Fibroblast of the aortic adventitia (primary cell): ENCODE measurements at places on chromosomes 6 and 20. TPM values are rescaled to one million over a fixed set of nuclear protein-coding genes. Genes with fewer than 3 reads are reported as not detected.

The MARCKS gene
- 122 and 144 TPM in 2 replicates for total RNA-seq

The BPIFB1 gene
- total RNA-seq: not detected in 2 replicates

The TDRD6 gene
- 0.18 and 1.8 TPM in 2 replicates for total RNA-seq

DNA sequence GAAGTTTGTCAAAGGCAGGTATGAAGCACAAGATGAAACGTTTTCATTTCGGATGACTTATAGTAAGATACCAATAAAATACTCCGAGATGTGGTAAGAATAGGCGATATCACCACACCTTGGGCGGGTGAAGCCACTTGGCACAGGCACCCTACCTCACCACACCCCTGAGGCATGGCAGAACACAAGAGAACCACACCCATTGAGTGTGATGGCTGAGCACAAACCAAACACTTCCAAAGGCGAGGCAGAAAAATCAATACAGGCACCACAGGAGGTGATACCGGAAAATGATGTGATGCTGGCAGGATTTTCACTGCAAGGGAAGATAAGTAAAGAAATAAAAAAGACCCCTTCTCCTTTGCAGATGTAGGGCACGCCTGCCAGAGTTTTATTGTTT, 332.9 kb upstream of the PRDM1 start:
- no peak for DNase-seq

- no peak for DNase-seq
Observed at GRCh38 chr6:98970469-98970868, 22.7 kb upstream of the FBXL4 start.

GRCh38 chr20:11540558-11540957, 377.1 kb upstream of the BTBD3 start:
- no peak for DNase-seq
